Stimulated activated CD4-positive, alpha-beta T cell treated with anti-CD3 and anti-CD28 coated beads, Interleukin-12 subunit alpha, Interleukin-12 subunit beta, amount 100 ng/mL, for 24 hours (primary cell): ENCODE measurements at places on chromosomes 12 and 14.

- DNase-seq, result no peak
Observed at GRCh38 chr14:63972323-63972932, 119.6 kb downstream of the SYNE2 start.

DNA sequence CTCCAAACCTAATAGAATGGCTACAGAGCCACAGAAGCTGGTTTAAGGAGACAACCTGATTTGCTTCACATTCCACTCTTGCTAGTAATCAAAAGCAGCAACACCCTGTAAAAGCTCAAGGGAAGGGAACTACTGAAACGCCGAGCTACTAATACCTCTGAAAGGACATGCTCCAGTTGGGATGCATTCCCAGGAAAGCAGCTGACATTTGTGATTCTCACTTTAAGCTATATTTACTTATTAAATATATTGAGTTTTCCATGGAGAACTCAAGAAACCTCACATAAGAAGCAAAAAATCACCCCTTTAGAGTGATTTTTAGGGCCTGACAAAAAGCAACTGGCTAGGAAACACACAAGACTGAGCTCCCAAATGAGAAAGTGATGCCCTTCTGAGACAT, 1073.0 kb upstream of the FLRT2 start:
- no peak for DNase-seq

GRCh38 chr12:76646366-76646765, 86.8 kb upstream of the OSBPL8 start:
- DNase-seq, result no peak

GRCh38 chr14:95564060-95564459, 29.2 kb downstream of the GLRX5 start:
- no peak for DNase-seq

- DNase-seq, result no peak
Observed at GRCh38 chr12:128734371-128734770, 89.4 kb downstream of the SLC15A4 start.
